ENCODE measurements at places on chromosomes 7 and 10.

- DNase-seq = no peak
Observed at GRCh38 chr10:128373071-128373749, 247.0 kb upstream of the MKI67 start.

GRCh38 chr7:75591467-75592255 lies 99.5 kb downstream of the SPDYE5 start:
- no peak for DNase-seq

GRCh38 chr10:33006342-33006887 lies 48.4 kb upstream of the ITGB1 start:
- no peak for DNase-seq

- DNase-seq = no peak
Observed at GRCh38 chr10:7184660-7185366, 226.0 kb downstream of the SFMBT2 start.

- DNase-seq = no peak
Observed at GRCh38 chr7:117062300-117062699, 109.0 kb downstream of the ST7 start.

- DNase-seq = no peak
Observed at GRCh38 chr7:153475239-153475638, 577.0 kb upstream of the DPP6 start.

- peak; percentile 89 for DNase-seq
Observed at GRCh38 chr10:112915590-112916572, 34.2 kb upstream of the TCF7L2 start.

GRCh38 chr7:67738958-67739357 lies 742.3 kb downstream of the TYW1 start:
- no peak for DNase-seq

GRCh38 chr7:100674411-100675104 lies 1.0 kb downstream of the GNB2 start:
- peak; percentile 41 for DNase-seq

DNA sequence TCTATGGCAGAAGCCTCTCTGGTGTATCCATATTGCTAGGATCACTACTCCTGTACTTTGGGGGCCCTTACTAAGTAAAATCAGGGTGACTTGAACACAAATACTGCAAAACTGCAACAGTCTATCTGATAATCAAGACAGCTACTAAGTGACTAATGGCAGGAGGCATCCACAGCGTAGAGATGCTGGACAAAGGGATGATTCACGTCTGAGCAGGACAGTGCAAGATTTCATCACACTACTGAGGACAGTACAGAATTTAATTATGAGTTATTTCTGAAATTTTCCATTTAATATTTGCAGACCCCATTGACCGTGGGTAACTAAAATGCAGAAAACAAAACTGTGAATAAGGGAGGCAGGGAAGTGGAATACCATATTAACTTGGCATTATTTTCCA lies 10.4 kb downstream of the CUL2 start:
- no peak for DNase-seq

DNA sequence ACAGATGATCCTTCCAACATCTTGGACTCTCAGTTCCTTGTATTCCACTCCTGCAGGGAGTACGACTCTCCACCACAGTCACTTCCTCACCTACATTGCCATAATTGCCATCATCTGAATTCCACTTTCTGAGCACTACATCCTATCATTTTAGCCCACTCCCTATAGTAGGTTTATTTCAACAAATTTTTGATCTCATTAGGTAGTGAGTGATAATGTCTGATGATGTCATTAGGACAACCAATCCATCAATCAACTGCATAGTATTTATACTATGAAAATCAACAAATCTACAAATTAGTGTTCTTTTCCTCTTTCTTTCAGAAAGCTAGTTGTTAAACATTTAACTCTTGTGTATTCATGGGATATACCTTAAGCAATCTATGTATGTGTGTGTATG lies 13.7 kb upstream of the TRA2A start:
- DNase-seq = no peak

- DNase-seq = no peak
Observed at GRCh38 chr10:15267496-15267895, 99.0 kb upstream of the NMT2 start.

GRCh38 chr7:147903536-147904218 lies 686.9 kb upstream of the C7orf33 start:
- DNase-seq = no peak

GRCh38 chr10:62475551-62475950 lies 101.4 kb downstream of the ZNF365 start:
- DNase-seq = no peak

DNA sequence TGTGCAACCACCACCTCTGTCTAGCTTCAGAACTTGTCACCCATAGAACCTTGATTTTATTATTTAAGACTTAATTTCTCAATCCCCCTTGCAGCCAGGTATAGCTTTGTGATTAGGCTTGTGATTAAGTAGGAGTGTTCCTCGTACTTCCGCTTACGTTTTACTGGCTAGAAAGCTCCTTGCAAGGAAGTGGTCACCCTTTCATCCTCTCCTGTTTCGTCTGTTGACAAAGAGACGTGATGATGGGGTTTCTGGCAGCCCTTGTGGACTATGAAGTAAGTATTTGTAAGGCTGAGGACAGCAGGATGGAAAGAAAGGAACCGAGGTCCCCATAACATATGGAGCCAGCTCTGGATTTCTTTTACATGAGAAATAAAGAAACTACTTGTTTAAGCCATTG lies 86.5 kb upstream of the KDM7A start:
- no peak for DNase-seq

DNA sequence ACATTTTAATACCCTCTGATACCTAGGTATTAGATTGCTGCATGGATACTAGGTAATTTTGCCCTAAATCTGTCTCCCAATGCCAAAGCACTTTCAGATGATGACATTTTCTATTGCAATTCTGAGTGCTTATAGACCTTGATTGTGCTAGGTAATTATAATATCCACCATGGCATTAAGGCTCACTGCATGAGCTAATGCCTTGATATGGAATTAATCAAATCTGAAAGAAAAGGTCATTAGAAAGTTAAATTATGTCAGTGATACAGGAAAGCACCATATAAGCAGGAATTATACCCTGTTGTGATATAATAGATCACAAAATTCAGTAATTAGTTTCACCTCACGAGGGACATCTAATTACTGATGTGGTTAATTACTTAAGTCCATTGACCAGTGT lies 521.4 kb downstream of the DNAJB9 start:
- DNase-seq = no peak

GRCh38 chr10:100341953-100342626 lies 4.9 kb upstream of the SCD start:
- DNase-seq = peak; percentile 79

All from SW480 (cell line).